ENCODE measurements at places on chromosomes 1 and 21. TPM values are rescaled to one million over a fixed set of nuclear protein-coding genes. Genes with fewer than 3 reads are reported as not detected.

Gene RGS4
- not detected for total RNA-seq

Gene NBPF10
- total RNA-seq, result 1.7 TPM

Gene ATP5IF1
- 169 TPM for total RNA-seq

Gene REG4
- not detected for total RNA-seq

Gene ACAP3
- total RNA-seq, result 38.8 TPM

Gene RGS1
- total RNA-seq, result not detected

Gene NBPF4
- total RNA-seq, result not detected

Gene GSTM3
- 0.39 TPM for total RNA-seq

Gene SPATA17
- 2.5 TPM for total RNA-seq

Gene TEX50
- not detected for total RNA-seq

Gene C1orf94
- total RNA-seq, result not detected

Gene VWA5B1
- total RNA-seq, result not detected

Gene EPHB2
- 19.5 TPM for total RNA-seq

Gene RNU1-1
- total RNA-seq, result 1,685 TPM

Gene IGSF5
- total RNA-seq, result not detected

Gene PROX1
- 0.22 TPM for total RNA-seq

Gene CCDC17
- total RNA-seq, result 2.4 TPM

Gene GNG5
- 193 TPM for total RNA-seq

Gene PRAMEF8
- not detected for total RNA-seq

Data from HCT116 (cell line).